ENCODE measurements at places on chromosomes 13 and 19. TPM values are rescaled to one million over a fixed set of nuclear protein-coding genes. Genes with fewer than 3 reads are reported as not detected.

DNA sequence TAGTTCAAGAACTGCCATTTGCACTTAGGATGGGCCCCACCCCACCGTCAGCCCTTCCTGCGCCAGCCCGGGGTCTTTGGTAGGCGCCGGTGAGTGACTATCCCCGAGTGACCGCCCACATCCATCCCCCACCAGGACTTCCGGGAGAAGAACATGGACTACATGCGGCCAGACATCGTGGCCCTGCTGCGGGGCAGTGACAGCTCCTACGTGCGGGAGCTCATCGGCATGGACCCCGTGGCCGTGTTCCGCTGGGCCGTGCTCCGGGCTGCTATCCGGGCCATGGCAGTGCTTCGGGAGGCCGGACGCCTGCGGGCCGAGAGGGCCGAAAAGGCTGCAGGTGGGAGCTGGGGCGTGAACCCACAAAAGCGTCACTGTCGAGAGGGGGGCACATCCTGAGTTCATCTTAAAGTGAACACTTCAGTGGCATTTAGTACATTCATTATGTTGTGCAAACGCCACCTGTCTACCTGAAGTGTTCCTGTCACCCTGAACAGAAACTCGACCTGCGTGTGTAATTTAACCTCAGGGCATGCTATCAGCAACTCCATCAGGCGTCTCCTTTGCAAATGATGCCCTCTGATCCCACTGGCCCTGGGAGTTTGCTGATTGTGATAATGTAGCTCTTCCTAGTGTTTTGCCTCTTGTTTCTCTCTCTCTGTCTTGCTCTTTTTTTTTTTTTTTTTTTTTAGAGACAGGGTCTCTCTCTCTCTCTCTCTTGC is 42.4 kb upstream of the USE1 start:
- no peak for DNase-seq

GRCh38 chr13:71721104-71721503 is 145.9 kb downstream of the DACH1 start:
- no peak for DNase-seq

- DNase-seq = no peak
These were observed 2.1 kb upstream of the CIRBP start for GRCh38 chr19:1266916-1267476.

DNA sequence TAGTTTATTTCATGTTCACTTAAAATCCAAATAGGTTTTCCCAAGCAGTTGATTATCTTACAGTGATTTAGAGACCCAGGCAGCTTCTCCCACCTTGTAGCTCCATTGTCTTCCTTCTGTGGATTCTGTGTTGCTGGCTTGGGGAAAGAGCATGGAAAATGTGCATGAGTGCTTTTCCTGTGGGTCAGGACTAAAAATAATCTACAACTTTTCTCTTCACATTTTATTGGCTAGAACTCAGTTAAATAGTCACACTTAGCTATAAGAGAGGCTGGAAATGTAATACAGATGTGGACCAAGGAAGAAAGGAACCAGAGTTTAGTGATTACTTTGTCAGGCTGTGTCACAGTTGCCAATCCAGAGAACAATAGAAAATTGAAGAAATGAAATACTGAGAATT is 198.8 kb downstream of the NBEA start:
- DNase-seq = no peak

DNA sequence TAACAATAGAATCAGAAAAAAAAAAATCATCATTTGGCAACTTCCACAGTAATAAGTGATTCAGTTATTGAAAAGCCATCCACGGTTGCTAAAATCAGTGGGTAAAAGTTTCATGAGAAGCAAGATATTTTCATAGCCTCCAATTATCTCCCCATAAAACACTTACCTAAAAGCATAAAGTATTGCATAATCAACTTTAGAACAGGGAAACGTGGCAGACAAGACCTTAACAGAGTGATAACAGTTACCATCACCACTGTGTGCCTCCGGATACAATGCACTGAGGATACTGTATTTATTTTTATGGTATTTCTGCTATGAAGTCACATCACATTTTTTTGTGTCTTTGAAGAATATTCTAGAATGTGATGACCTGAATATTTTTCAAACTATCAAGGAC is 37.0 kb downstream of the ABCC4 start:
- no peak for DNase-seq

DNA sequence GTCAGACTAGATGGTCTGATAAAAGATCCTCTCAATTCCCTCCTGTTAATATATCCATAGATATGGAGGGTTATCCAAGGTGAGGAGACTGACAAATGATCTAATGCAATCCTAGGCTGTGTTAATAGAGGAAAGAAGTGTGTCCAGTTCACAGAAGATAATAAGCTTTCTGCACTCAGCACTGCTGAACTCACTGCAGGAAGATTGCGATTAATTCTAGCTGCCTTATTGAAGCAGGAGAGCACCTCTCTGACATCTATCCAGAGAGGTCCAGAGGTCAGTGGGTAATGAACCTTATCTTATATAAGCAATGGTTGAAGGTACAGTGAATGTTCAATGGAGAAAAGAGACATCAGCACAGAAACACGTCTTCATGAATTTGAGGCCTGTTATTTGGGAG is 75.9 kb upstream of the SLC10A2 start:
- DNase-seq = no peak

GRCh38 chr19:4518345-4519171 is at the start of gene PLIN4:
Gene PLIN4, minus strand, starts transcription at chr19:4518486. Its CDS starts 214 bp downstream, at chr19:4518272.
- DNase-seq = no peak

GRCh38 chr19:51327066-51328001 is 14.6 kb downstream of the VSIG10L start:
- no peak for DNase-seq

GRCh38 chr13:90633849-90634248 is 713.6 kb upstream of the MIR17HG start:
- no peak for DNase-seq

- no peak for DNase-seq
These were observed 439.5 kb downstream of the EFNB2 start for GRCh38 chr13:106095919-106096318.

- no peak for DNase-seq
These were observed 1321.4 kb downstream of the SLITRK1 start for GRCh38 chr13:82560889-82561288.

DNA sequence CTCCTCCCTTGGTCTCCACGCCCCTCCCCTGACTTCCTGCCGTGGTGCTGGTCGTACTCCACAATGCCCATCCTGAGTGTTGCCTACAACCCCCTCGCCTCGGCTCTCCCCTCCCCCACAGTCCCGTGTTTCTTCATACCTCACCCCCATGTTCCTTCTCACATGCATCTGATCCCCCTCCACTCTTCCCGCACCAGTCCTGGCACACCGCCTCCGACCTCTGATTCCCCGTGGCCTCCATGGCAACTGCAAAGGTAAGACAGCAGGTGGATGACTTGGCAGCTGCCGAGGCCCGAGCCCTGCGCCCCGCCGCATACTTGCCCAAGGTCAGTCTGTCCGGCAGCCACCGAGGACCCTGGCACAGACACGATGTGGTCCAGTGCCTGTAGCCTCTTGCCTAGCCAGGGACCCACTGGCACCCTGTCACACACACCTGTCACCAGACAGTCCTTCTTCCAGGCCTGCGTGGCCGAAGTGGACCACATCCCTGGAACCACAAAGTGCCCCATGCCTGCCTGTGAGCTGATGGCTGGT is 16.1 kb upstream of the SDHAF1 start:
- DNase-seq = no peak

DNA sequence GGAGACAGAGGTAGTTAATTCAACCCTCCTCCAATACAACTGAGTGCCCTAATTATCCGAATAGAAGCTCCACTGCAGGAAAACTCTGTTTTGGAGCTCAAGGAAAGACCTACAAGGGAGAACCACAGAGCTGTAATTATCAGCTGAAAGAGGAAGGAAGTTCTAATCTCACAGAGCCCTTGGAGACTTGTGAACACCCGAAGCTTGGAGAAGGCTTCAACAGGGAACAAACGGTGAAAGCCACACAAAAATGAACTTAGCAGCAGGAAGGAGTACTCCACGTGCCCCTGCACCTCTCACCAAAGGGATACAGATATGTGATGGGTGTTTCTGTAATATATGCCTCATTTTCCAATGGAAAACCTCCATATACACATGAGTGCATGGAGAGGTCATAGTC is 61.1 kb downstream of the IRS2 start:
- DNase-seq = no peak

- no peak for DNase-seq
These were observed 11.0 kb downstream of the CYTH2 start for GRCh38 chr19:48480183-48480557.

- DNase-seq = no peak
These were observed 77.3 kb upstream of the SIAH3 start for GRCh38 chr13:45928843-45929242.

DNA sequence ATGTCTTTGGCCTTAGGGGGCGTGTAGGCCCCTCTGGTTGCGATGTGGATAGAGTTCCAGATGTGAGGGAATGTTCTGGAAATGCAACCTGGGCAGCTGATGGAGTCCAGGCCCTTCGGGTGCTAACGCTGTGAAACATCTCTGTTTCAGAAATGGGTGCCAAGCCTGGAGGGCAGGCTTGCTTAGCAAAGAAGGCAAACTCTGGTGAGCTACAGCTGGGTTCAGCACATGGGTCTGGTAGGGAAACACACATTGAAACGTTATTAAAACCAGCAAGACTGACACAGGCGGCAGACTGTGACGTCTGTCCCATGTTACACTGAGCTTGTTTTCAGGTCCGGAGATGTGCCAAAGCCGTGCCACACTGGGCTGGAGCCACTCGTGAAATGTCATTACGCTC is 8.6 kb upstream of the CDC16 start:
- no peak for DNase-seq

GRCh38 chr13:41246969-41247680 is 16.3 kb downstream of the MTRF1 start:
- no peak for DNase-seq

- DNase-seq = no peak
These were observed 16.2 kb upstream of the PRODH2 start for GRCh38 chr19:35828692-35829301.

- DNase-seq = no peak
These were observed 396.5 kb downstream of the IRS2 start for GRCh38 chr13:109389892-109390345.

DNA sequence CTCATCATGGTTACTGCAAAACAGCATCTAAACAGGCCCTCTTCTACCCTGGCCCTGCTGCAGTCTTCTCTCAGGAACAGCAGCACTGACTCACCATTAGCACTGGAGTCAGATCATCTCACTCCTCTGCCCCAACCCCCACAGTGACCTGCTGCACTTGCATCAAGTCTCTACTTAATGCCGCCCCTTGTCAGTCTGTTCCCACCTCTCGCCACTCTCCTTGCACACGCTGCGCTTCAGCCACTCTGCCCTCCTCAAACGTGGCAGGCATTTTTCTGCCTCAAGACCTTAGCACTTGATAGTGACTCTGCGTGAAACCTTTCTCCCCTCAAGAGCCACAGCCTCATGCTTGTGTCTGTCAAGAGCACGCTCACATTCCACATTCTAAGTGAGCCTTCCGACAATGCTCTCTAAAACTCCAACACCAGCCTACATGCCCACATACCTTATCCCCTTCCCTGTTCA is 22.1 kb downstream of the MIPEP start:
- no peak for DNase-seq

- DNase-seq = no peak
These were observed 78.8 kb downstream of the MAP4K1 start for GRCh38 chr19:38538793-38539528.

DNA sequence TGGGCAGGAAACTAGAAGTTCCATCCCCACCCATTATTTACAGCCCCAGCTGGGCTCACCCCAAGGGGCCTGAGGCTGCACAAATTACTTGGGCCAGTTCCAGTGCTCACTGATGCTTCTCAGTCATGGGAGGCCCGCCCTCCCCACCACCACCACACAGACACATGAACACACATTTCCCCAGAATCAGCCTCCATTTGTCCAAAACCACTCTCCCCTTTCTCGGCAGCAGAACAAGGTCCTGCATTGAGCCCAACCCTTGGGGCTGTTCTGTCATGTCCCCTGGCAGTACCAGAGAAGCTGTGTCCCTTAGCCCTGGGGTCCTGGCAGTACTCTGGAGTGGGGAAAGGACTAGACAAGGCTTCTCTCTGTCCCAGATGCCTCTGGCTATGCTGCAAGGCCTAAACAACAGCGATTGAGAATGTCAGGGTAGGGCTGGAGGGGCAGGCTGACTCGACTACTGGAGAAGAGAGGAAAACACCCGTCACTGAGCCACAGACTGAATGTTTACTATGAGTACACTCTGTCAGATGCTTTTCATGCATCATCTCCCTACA is 21.8 kb downstream of the SAMD4B start:
- no peak for DNase-seq

DNA sequence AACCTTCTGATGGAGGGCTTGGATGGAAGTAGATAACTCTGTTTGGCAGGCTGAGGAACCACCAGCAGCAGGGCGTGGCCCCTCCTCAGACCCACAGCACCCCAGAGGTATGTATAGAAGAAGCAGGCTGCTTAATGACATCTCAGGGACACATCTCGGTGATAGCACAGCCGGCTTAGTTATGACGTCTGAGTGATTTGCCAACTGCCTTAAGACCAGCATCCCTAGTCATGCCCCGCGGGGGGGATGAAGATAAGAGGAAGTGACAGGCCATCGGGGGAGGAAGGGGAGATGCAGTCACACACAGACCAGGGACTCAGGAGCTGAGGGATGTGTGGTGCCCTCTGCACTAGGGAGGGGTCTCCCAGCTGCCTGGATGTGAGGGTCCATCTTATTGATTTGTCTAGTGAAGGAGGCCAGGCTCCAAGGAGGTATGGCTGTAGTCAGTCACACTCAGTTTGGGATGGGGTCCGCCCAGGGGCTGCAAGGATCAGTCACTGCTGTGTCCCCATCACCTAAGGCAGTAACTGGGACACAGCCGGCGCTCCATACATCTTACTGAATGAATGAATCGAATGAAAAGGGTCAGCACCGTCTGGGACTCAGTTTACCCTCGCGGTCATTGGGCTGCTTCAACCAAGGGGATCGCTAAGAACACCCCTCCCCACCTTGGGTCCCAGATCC is 19.2 kb upstream of the ERCC1 start:
- DNase-seq = no peak

DNA sequence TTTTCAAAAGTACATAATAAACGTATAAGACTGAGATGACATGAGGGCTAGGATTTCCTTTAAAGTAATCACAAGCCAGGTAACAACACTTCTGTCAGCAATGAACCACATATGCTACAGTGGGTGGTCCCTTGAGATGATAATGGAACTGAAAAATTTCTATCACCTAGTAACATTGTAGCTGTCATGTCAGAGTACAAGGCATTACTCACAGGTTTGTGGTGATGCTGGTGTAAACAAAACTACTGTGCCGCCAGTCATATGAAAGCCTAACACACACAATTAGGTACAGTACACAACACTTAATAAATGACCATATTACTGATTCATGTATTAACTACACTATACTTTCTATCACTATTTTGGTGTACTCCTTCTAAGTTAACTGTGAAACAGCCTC is 36.8 kb downstream of the MIPEP start:
- no peak for DNase-seq

Gene CFD
- total RNA-seq = 298 TPM

Gene DAZAP1
- 47.9 TPM for total RNA-seq

Gene DACH1
- 1.4 TPM for total RNA-seq

Gene HPN
- 0.33 TPM for total RNA-seq

Gene OR4F17
- total RNA-seq = not detected

Gene CCDC169
- 0.42 TPM for total RNA-seq

Gene PINLYP
- 6.2 TPM for total RNA-seq

Gene FXYD1
- total RNA-seq = 62.6 TPM

Gene CFAP97D2
- total RNA-seq = not detected

Gene ZNF835
- total RNA-seq = 11.4 TPM

Gene CCDC97
- 17.9 TPM for total RNA-seq

Gene ANGPTL4
- 16.8 TPM for total RNA-seq

Gene SNRNP70
- total RNA-seq = 209 TPM

Gene CEACAM4
- 3.3 TPM for total RNA-seq

Gene LIM2
- total RNA-seq = not detected

Gene C3
- 393 TPM for total RNA-seq

Gene CDC37
- 149 TPM for total RNA-seq

Gene CD22
- total RNA-seq = 12.5 TPM

Gene ZNF728
- 3.3 TPM for total RNA-seq

Gene GIPR
- total RNA-seq = not detected

All from esophagus muscularis mucosa (tissue), 4 donors.